ENCODE measurements at places on chromosomes 5 and 9.

DNA sequence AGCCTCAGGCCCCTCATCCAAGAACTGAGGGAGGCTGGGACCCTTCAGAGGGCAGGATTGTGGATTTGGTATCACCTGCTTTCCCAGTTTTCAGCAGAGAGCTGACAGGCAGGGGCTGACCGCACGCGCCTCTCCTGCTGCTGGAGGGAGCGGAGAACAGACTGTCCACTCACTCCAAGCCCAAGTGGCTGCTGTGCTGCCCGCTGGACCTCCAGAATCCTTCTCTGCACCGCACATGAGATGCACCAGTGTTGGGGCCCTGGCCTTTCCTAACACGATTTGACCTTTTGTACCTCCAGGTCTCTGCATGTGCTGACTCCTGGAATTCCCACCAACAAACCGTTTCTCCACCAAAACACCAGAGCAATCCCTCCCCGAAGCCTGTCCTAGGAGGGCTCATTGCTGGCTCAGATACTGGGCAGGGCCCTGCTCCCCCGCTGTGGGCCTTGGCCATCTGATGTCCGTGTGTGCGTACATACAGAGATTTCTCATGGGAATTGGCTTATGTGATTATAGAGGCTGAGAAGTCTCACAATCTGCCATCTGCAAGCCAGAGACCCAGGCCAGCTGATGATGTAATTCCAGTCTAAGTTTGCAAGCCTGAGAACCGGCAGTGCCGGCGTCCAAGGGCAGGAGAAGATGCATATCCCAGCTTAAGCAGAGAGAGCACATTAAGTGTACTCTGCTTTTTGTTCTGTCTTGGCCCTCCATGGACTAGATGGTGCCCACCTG, 141.7 kb downstream of the GADD45G start:
- no peak for DNase-seq

GRCh38 chr5:177169271-177169670, 35.7 kb downstream of the NSD1 start:
- no peak for DNase-seq

GRCh38 chr5:9373571-9373970, 172.3 kb downstream of the SEMA5A start:
- no peak for DNase-seq

- no peak for DNase-seq
Observed at GRCh38 chr5:72302171-72302570, 17.9 kb downstream of the MRPS27 start.

DNA sequence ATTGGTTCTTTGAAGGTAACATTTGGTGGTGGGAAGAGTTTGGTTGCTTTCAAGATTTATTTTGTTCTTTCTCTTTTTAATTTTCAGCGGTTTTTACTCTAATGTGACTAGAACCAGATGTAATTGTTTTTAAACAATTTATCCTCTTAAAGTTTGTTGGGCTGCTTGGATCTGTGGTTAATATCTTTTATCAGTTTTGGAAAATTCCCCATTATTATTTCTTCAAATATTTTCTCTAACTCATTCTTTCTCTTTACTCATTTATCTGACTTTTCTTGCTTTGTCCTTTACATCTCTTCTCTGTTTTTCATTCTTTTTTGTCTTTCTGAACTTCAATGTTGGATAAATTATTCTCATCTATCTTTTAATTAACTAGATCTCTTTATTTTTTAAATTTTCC, 29.9 kb downstream of the FCHO2 start:
- no peak for DNase-seq

DNA sequence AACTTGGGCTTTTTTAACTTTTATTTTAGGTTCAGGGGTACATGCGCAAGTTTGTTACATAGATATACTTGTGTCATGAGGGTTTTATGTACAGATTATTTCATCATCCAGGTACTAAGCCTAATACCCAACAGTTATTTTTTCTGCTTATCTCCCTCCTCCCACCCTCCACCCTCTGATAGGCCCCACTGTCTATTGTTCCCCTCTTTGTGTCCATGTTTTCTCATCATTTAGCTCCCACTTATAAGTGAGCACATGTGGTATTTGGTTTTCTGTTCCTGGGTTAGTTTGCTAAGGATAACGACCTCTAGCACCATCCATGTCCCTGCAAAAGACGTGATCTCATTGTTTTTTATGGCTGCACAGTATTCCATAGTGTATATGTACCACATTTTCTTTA, 172.1 kb downstream of the SNCAIP start:
- no peak for DNase-seq

- no peak for DNase-seq
Observed at GRCh38 chr5:72041654-72042053, 65.6 kb upstream of the MAP1B start.

DNA sequence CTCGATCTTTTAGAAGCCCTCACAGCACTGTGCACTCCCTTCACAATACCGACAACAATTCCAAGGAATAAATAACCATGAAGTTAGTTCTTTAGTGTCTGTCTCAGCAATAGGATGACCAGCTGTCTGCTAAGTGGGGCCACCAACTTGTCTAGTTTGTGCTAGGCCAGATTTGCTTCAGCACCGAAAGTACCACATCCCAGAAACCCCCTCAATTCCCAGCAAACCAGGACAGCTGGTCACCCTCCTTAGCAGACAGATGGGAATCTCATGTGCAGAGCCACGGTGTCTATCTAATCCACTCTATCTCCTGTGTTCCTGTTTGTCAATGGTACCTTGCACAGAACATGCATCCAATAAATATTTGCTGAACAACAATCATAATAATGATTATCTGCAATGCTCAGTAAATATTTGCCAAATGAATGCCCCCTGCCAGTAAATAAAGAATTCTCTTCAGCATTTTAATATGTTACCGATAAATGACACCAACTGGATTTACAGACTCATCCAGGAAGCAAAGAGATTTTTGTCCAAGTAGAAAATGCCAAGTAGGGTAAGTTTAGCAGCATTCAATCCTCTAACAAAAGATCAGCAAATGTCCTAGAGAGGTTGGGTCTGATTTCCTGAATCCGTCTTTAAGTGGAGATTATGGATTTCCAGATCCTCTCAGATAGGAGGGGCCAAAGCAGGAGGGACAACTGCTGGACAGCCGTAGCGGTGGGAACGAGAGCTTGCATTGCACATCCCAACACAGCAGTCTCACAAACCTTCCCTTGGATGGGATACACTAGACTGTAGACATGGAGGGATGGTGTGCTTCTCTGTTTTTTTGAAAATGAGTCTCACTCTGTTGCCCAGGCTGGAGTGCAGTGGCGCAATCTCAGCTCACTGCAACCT, 51.9 kb upstream of the ANKRD33B start:
- no peak for DNase-seq

All from activated CD4-positive, alpha-beta T cell treated with anti-CD3 and anti-CD28 coated beads for 1 hour (primary cell).